ENCODE measurements at places on chromosomes 5 and 9.
A peak's percentile ranks its signal among the peaks of the same experiment; 100 is the strongest.

- no peak for DNase-seq
Measured at GRCh38 chr5:67290655-67291054, 94.1 kb upstream of the CD180 start.

DNA sequence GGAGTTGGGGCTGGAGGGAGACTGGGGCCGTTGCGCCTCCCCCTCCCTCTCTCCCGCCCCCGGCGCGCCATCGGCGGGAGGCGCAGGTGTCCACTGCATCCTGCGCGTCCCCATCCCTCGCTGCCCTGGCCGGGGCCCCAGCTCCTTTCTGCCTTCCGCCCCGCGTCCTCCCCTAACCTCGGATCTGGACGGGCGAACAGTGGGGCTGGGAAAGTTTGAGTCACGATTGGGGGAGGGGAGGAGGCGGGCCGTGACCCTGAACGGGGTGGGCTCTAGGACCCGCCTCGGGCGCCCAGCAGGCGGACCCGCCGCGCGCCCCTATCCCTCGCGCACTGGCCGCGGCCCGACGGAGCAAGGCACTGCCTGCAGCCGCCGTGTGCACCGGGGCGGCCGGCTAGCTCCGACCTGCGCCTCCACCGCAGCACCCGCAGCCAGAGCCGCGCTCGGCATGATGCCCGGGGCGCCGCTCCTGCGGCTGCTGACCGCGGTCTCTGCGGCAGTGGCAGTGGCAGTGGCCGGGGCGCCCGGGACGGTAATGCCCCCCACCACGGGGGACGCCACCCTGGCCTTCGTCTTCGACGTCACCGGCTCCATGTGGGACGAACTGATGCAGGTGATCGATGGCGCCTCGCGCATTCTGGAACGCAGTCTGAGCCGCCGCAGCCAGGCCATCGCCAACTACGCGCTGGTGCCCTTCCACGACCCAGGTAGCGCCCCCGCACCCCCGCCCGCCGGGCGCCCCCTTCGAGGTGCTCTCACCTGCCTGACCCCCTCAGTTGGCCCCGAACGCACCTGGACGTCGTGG is at the start of gene HMCN2:
TSS of gene HMCN2 (plus strand) at position 330 of the 805 bp plus-strand sequence. CDS start at position 449, 119 bp downstream.
- no peak for DNase-seq

- no peak for DNase-seq
Measured at GRCh38 chr5:115586525-115587146, 15.6 kb downstream of the TICAM2 start.

GRCh38 chr9:113901221-113901688 is 25.1 kb downstream of the ZNF618 start:
- DNase-seq: no peak

GRCh38 chr5:11672385-11673085 is 231.7 kb downstream of the CTNND2 start:
- DNase-seq: no peak

DNA sequence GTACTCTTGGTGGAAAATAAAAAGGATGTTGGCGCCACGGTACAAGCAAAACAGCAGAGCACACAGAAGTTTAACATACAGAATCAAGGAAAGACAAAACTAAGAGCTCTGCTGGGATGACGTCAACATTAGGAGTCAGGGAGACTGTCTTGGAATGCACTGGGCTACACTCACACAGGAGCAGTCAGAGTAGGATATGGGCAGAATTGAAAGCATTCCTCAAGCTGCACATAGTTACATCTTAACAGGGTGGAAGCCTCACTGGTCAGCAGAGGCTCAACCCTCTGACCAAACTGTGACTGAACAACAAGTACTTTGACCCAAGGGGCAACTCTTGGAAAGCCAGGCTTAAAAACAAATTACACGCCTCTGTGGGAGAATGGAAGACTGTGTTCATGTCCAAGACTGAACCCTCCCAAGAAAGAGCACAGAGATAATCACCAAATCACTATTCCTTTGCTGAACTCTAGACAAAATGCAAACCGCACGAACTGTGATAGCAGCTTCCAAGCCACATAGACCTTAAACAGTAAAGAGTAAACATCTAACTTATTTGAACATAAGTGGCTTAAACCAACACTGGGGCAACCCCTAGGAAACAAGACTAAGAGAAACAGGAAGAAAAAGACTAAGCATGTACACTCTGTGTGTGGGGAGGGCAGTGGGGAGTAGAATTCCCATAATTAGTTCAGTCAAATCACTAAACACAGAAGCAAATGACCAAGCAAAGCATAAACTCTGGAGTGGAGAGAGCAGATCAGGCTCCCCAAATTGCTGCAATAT is 772.7 kb downstream of the PRELID2 start:
- no peak for DNase-seq

DNA sequence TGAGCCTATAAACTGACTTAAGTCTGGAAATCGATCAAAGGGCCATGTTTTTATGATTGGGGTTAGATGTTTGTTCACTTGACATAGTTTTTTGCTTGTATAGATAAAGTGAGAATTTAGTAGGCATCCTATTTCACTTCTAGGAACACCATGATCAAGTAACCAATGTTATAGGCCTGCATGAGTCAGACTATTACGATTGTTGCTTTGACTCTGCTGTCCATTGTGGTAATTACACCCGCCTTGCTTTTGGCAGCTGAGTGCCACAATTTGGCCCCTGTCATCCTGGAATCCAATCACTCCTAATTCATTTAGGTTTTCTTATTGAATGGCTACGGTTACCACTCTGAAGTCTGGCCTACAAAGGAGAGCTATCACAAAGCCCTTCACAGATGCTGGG is 67.8 kb upstream of the IL33 start:
- no peak for DNase-seq

DNA sequence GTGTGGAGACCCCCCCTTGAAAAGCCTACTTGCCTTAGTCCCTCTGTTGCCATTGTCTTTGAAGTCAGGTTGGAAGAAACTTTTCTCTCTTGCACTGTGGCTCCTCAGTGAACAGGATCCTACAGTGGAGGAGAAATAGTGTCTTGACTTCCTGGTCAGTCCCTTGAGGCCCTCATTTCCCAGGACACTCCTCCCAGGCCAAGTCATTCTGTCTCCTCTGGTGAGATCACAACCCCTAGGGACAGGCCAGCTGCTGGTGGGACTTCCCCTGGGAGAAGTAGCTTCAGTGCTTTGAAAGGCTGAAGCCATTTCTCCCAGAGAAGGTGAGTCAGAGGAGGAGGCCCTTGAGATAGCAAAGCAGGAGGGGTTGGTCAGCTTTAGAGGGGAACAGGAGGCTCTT is 10.1 kb upstream of the GRIA1 start:
- DNase-seq: no peak

DNA sequence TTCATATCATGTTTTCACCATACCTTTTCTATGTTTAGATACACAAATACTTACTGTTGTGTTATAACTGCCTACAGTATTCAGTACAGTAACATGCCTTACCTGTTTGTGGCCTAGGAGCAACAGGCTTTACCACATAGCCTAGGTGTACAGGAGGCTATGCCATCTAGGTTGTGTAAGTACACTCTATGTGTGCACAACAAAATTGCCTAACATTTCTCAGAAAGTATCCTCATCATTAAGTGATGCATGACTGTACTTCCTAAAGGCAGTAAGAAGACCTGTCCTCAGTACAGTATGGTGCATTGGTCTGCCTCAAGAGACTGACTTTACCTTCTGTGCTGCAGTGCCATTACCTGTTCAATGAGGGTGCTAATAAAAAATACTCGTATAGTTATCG is 7.9 kb downstream of the TXN start:
- no peak for DNase-seq

DNA sequence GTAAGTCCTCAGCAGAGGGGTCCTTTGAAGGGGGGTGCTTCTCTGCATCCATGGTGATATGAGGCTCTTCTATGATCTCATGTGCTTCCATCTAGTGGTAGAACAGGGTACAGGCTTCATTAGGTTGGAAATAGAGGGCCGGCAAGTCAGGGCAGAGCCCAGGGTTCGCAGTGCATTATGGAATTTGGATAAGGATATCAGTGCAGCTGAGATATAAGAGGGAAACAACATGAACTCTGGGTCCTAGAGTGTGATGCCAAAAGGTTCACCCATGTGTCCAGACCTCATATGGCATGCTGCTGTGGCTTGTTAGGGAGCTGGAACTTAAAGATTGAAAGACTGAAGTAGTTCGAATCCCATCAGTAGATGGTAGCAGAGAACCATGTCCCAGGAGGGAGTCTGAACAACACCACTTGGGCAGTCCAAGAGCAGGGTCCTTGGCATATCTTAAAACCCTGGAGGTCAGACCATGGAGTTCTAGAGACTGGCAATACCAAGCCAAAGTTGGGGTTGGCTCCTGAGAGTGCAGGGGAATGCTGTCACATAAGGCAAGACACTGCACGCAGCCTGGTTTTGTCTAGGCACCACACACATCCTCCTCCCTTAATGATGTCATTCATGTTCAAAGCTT is 2.3 kb downstream of the FAM221B start:
- no peak for DNase-seq

GRCh38 chr9:20962536-20963225 is 68.8 kb downstream of the HACD4 start:
- DNase-seq: no peak

GRCh38 chr9:36818965-36819870 is 214.8 kb downstream of the PAX5 start:
- DNase-seq: no peak

GRCh38 chr5:176627582-176627981 is 2.8 kb downstream of the SNCB start:
- DNase-seq: no peak

DNA sequence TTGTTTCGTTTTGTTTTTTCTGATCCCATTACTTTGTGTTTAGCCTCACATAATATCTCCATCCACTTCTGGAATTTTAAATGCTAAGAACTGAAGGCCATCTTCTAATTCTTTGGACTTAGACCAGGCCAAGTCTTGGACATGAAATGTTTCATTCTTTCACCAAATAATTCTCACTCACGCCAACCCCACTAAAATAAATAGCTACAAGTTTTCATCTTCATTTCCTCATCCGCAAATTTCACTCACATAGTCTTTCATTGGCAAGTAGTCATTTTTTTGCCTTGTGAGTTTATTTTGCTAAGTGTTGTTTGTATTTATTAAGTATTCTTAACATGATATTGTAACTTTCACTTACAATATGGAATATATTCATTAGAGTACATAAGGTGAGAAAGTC is 1188.6 kb upstream of the SEMA6A start:
- no peak for DNase-seq

GRCh38 chr5:64384765-64385164 is 121.0 kb upstream of the RGS7BP start:
- no peak for DNase-seq

DNA sequence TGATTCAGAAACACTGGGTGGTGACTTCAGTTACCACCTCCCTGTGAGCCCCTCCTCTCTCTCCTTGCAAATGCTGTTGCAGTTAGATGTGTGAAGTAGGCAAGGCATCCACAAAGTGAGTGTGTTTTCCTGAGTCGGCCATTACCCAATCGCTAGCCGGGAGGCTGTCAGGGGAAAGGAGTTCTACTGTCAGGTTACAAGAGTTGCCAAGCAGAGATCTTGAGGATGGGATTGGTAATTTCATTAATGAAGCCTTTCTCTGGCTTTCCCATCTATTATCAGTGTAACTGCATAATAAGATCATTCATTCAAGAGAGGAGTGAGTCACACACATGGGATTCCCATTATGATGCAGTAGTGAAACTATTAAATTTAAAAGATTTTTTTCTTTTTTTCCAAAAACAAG is 106.9 kb downstream of the GLDC start:
- no peak for DNase-seq

- DNase-seq: no peak
Measured at GRCh38 chr9:124710766-124711165, 60.3 kb downstream of the NR6A1 start.

GRCh38 chr5:78887384-78888118 is 97.6 kb downstream of the ARSB start:
- no peak for DNase-seq

GRCh38 chr5:109161914-109162683 is 247.7 kb downstream of the PJA2 start:
- DNase-seq: no peak

DNA sequence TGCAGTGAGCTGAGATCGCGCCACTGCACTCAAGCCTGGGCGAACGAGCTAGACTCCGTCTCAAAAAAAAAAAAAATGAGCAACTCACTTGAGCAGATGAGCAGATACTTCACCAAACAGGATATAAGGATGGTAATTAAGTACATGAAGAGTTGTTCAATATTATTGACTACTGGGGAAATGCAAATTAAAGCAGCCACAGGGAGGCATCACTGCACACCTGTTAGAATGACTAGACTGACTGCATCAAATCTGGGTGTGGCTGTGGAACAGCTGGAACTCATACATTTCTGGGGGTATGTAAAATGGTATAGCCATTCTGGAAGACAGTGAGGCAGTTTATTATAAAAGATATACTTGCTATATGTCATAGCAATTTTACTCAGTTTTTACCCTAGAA is 93.0 kb downstream of the WNK2 start:
- no peak for DNase-seq

- DNase-seq: no peak
Measured at GRCh38 chr9:72038408-72038807, 22.0 kb downstream of the C9orf57 start.

- DNase-seq: no peak
Measured at GRCh38 chr5:118653872-118654271, 334.5 kb downstream of the DTWD2 start.

GRCh38 chr9:97315550-97315949 is 8.1 kb downstream of the CCDC180 start:
- DNase-seq: no peak

GRCh38 chr5:13708906-13709305 is 235.6 kb downstream of the DNAH5 start:
- DNase-seq: no peak

DNA sequence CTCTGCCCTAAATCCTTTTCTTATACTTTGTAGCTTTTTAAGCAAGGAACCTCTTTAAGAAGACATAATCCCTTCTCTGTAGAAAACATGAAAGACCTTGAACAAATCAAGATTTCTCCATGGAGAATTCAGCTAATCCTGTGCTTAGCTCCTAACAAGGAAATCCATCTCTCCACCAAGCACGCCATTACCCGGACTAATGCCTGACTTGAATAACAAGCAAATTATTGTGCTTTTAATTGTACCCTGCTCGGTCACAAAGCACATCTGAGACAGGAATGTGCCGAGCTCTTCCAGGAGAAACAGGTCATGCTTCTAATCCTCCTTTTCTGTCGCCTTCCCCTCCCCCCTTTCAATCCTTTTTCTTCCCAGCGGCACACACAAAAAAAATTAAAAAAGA is 141.3 kb downstream of the PSAT1 start:
- no peak for DNase-seq

- DNase-seq: no peak
Measured at GRCh38 chr5:132915681-132916080, 42.2 kb downstream of the LEAP2 start.

GRCh38 chr5:54249210-54250028 is 61.0 kb downstream of the ARL15 start:
- peak; percentile 12 for DNase-seq

- DNase-seq: no peak
Measured at GRCh38 chr5:78903861-78904260, 81.2 kb downstream of the ARSB start.

GRCh38 chr5:16152601-16153568 is 26.7 kb downstream of the MARCHF11 start:
- no peak for DNase-seq

DNA sequence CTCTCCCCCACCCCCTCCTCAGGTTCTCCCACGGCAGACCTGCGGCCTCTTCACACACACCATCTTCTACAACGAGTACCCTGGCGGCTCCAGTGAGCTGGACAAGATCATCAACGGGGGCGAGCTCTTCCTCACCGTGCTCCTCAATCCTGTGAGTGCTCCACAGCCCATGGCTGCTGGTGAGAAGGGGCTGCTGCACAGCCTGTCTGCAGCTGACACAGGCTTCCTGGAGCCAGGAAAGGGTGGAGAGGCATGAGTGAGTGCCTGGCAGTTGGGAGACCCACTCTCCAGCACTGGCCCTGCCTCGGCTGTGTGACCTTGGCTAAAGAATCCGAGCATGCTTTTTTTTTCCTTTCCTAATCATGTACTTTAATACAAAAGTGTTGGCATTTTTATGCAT is 31.3 kb downstream of the NDST1 start:
- DNase-seq: no peak
